ENCODE measurements at places on chromosomes 11 and 22.

DNA sequence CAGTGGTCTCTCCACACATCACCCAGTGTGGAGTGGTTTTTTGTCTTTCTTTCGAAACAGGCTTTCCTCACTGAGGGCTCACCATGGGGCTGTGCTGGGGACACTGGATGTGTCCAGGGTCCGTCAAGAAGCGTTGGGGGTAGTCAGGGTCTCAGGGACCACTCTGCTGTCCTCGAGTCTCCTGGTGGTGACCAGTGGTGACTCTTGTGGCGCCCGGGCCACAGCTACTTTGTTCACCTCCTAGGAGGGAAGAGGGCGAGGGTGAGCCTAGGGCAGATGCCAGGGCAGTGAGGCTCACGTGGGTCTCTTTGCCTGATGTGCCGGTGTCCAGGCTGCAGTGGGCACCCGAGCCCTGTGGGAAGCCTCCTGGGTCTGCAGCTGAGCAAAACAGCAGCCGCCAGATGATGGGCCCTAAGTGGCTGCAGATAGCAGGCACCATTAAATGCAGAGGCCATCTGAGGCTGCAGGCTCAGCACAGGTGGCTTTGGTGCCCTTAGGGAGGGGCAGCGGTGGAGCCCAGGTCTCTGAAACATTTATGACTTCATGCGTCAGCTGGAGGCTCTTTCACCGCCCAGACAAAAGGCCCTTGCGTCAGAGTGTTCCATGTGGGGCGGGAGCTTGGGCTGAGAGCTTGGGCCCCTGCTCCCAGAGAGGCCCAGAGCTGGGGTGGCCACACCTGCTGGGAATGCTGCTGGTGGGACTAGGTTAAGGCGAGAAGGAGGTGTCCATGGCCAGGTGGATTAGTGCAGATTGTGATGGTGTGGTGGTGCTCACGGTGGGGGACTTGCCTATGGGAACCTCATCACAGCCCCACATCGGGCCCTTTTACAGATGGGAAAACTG, 29.5 kb downstream of the KCNQ1 start:
- no peak for DNase-seq

- DNase-seq: peak; percentile 71
Observed at GRCh38 chr22:30485362-30485988, 13.7 kb upstream of the SEC14L3 start.

DNA sequence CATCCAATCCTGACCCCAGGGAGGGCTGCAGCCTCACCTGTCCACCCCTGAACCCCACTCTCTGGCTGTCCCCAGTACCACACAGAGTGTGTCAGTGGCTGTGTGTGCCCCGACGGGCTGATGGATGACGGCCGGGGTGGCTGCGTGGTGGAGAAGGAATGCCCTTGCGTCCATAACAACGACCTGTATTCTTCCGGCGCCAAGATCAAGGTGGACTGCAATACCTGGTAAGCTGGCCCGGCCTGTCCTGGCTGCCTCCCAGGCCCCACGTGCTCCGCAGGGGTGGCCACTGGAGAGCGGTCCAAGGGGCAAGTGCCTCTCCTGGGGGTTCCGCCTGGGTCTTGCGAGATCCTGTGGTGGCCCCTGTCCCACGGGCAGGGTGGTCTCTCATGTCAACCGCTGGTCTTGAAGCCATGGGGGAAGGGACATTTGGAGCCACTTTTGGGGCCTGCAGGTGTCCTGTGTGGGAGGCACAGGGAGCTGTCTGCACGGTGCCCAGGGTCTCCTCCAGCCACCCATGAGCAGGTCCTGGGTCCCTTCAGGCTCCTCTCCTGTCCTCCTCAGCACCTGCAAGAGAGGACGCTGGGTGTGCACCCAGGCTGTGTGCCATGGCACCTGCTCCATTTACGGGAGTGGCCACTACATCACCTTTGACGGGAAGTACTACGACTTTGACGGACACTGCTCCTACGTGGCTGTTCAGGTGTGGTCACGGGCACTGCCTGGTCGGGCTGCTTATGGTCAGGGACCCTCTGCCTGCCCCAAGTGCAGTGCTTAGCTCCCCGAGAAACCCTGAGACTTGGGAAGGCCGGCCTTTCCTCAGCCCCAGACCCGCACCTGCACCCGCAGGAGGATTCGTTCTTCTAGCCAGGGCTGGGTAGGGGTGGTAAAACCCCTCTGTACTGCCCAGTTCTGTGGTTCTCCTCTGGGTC, 11.8 kb downstream of the MUC2 start:
- DNase-seq: no peak

DNA sequence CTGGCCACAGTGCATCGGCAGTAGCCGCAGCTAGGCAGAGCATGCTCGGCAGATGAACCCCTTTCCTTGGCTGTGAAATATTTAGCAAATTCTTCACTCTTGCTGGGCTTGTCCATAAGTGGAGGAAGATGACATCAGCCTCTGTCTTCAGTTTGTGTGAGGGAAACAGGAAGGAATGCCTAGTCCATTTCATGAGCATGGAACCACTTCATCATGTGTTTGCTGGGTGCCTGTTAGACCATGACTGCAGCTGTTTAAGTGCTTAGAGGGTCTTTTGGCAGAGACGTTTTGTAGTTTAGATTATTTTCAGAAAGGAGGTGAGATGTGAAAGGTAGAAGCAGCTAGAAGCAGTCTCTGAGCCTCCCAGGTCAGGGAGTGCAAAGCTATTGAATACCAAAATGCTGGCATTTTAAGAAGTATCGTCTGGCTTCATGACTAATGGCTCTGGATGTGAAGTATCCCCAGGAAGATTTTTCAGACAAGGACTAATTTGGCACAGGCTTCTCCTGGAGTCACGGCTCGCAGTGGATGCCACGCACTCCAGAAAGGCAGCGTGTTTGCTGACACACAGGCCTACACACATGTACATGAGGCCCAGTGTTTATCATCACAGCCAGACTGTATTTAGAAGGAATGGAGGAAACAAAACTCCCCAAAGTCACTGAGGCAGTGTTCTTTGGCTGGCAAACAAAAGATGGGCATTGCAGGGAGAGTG, 43.1 kb upstream of the GRAMD1B start:
- DNase-seq: no peak

- DNase-seq: no peak
Observed at GRCh38 chr11:88535916-88536547, 198.5 kb upstream of the CTSC start.

DNA sequence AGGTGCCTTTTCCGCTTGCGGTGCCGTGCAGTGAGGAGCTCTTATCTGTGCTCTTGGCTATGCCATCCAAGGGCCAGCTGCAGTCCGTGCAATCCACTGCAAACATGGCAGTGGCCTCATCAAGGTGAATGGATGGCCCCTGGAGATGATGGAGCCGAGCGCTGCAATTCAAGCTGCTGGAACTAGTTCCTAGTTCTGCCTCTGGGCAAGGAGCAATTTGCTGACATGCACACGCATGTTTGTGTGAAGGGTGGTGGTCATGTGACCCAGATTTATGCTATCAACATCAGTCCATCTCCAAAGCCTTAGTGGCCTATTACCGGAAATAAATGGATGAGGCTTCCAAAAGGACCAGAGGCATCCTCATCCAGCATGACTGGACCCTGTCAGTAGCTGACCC, 3.1 kb upstream of the EHD1 start:
- no peak for DNase-seq

- no peak for DNase-seq
Observed at GRCh38 chr11:113618360-113618759, 87.7 kb downstream of the TMPRSS5 start.

- no peak for DNase-seq
Observed at GRCh38 chr11:125279676-125280418, 115.3 kb downstream of the PKNOX2 start.

DNA sequence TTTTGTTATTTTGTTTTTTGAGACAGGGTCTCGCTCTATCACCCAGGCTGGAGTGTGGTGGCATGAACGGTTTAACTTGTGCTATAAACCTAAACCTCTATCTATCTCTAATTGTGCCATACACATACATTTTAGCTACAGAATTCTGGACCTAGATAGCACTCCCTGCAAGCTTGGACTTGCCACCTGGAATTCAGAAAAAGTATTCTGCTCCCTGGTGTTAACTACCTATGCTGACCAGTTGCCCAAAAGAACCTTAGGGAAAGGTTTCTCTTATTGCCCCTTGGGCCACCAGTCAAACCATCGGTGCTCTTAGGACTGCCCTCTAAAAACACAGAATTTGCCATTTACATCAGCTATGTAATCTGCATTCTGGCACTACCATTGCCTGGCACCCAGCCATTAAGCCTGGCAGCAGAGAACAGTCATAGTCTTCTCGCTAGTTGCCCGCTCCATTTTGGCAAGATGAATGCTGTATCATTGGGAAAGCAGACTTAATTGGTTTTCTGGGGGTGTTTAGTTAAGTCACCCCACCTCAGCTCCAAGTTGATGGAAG, 55.3 kb downstream of the ETS1 start:
- no peak for DNase-seq

GRCh38 chr11:118998388-118998717, 415 bp downstream of the CENATAC start:
- no peak for DNase-seq

DNA sequence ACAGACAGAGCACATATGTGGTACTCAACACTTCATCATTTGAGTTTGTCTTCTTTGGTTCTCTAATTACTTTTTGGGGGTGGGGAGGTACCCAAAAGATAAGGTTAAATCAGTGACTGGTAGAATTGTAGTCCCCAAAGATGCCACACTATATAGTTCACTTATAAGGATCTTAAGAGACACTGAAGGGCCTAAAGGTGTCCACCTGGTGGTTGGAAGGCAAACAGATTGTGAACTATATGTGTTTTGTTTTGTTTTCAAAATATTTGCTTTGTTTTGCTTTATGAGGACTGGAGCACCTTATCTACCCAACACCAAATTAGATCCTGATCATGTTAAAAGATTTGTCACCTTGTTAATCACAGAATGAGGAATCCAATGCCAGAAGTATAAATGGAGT, 136.1 kb downstream of the DCDC1 start:
- no peak for DNase-seq

- DNase-seq: no peak
Observed at GRCh38 chr11:125228445-125228844, 63.9 kb downstream of the PKNOX2 start.

DNA sequence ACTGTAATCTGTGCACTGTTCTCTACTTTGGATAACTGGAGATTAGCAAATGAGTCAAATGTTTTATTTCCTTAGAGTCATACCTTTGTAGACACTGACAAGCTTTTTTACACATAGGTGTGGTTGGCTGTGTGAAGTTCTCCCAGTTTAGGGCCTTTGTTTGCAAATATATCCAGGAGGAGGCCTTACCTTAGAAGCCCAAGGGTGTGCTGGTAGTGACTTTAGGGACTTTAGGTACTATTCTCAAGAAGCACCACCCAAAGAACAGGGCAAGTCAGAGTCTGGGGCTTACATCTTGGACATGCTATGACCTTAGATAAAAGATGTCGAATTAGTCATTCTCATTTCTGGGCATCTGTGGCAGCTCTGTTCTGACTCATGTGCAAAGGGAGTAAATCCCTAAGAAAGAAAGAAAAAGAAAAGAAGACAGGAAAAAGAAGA, 4.8 kb upstream of the FAR1 start:
- DNase-seq: no peak

- no peak for DNase-seq
Observed at GRCh38 chr11:43992183-43992582, 49.7 kb downstream of the C11orf96 start.

GRCh38 chr22:44735518-44736428, 16.6 kb upstream of the ARHGAP8 start:
- DNase-seq: peak; percentile 76

DNA sequence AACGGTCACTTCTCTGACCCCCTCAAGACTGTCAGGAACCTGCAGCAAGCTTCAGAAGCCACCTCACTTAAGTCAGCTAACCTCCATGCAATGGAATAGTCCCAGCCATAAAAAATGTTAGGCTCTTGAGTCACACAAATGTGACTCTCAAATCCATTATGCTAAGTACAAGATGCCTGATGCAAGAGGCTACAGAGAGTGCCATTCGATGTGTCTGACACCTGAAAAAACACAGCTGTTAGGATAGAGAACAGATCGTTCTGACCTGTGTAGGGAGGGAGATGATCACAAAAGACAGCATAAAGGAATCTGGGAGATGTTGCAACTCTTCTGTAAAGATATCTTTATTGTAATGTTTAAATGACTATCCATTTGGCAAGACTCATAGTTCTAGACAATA, 712.4 kb downstream of the TBC1D22A start:
- no peak for DNase-seq

DNA sequence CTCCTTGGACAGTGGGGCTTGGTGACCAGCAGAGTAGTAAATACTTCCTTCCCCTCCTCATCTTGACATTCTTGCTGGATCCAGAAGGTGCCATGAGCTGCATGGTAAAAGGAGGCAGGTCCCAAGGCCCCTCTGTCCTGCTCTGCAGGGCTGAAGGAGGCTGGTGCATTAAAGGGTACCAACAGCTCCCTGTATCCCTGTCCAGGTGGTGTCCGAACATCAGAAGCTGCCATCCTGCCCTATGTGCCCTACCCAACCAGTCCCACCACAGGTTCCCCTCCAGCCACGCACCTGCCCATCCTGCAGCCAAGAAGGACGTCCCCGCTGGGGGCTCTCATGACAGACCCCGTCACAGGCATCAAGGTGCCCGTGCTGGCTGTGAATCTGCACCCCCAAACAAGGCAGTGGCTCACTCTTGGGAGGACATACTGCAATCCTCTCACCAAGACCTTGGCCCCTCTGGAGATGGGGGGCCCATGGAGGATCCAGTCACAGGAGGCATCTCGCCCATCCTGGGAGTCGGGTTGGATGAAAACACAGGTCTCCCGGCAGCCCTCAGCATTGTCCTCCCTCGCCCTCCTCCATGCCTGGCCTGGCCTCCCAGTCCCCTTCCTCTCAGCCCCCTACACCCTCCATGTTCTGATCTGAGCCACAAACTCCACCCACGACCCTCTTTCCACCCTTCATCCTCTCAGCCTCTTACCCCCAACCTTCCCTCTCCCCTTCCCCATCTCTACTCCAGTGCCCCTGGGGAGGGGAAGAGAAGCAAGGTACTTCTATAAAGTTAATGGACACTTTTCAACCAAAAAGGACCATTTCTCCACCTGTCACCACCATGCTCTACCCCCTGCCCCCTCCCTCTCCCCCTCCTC, 55.1 kb downstream of the BTG4 start:
- no peak for DNase-seq

DNA sequence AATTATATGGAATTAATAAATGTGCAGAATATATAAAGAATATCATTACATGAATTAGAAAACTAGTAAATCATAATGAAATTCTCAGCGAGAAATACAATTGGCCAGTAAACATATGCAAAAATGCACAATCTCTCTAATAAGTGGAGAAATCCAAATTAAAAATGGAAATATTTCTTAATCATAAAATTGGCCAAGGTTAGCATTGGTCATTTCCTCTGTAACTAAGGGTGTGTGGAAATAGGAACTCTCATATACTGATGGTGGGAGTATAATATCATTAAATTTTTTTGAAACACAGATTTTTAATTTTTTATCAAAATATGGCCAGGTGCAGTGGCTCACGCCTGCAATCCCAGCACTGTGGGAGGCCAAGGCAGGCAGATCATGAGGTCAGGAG, 7.6 kb upstream of the ZNF74 start:
- DNase-seq: no peak

DNA sequence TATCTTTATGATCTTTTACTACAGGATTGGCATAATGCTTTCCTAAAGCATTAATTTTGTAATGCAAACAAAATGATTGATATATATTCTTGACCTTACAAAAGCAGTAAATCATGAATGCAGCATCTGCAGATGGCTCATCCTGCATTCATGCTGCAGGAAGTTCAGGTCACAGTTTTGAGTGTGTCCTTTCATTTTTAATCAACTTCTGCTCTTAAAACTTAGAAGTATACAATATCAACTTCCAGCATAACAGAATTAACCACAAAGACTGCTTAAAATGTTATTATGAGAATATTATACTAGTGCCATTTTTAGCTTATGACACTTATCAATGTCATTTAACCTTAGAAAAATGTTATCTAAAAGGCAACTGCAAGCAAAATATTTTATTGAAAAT, 54.0 kb downstream of the SLC36A4 start:
- no peak for DNase-seq

GRCh38 chr11:46984987-46985386, 48.4 kb downstream of the CSTPP1 start:
- no peak for DNase-seq

Measured in T-cell (primary cell).